ENCODE measurements at places on chromosomes 5 and 9. TPM values are rescaled to one million over a fixed set of nuclear protein-coding genes. Genes with fewer than 3 reads are reported as not detected.

- H3K36me3 ChIP-seq: no peaks in the 10 kb centered on the region
- no peaks in the 10 kb centered on the region for H3K27me3 ChIP-seq
- no peak overlapping the region for H3K27ac ChIP-seq
- peaks cover 3% of the 10 kb centered on the region for H3K4me1 ChIP-seq
These were observed 82.6 kb upstream of the EQTN start for GRCh38 chr9:27379311-27380251.

GRCh38 chr9:2389404-2389803, 232.2 kb upstream of the VLDLR start:
- no peak overlapping the region for H3K27ac ChIP-seq
- no peaks in the 10 kb centered on the region for H3K27me3 ChIP-seq
- DNase-seq: no peak
- H3K36me3 ChIP-seq: no peaks in the 10 kb centered on the region

GRCh38 chr9:5629312-5630080, 589 bp downstream of the RIC1 start:
- no peak for DNase-seq
- peaks cover 8% of the 10 kb centered on the region for H3K4me1 ChIP-seq
- H3K27ac ChIP-seq: peak overlapping the region; percentile 97
- H3K27me3 ChIP-seq: no peaks in the 10 kb centered on the region

ISL1 gene
- not detected for total RNA-seq
